Dorsolateral prefrontal cortex (tissue), 122 donors: ENCODE measurements at places on chromosomes 1 and 21.

- no peak for DNase-seq
These were observed 13.9 kb downstream of the COL9A2 start for GRCh38 chr1:40303051-40303771.

- no peak for DNase-seq
These were observed 3.5 kb downstream of the RGL1 start for GRCh38 chr1:183808296-183809027.

GRCh38 chr1:32884726-32885125, 1.6 kb upstream of the HPCA start:
- DNase-seq = no peak

DNA sequence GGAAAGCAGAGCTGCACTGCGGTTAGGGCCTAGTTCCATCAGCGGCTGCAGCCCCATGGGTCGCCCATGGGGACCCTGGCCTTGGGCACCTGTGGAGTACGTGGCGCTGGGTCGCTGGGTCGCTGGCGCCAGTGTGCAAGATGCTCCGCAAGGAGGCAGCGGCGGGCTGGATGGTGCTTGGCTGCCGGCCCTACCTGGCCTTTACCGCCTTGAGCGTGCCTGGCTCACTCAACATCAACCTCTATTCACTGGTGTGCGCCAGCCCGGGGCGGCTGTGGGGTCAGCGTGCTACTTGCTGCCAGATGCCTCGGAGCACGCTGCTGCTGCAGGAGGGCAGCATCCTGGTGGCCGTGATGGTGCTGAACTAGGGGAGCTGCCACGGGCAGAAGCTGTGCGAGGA, 85.1 kb upstream of the RHOU start:
- no peak for DNase-seq

- DNase-seq = no peak
These were observed 75.9 kb downstream of the NOS1AP start for GRCh38 chr1:162145280-162145965.

DNA sequence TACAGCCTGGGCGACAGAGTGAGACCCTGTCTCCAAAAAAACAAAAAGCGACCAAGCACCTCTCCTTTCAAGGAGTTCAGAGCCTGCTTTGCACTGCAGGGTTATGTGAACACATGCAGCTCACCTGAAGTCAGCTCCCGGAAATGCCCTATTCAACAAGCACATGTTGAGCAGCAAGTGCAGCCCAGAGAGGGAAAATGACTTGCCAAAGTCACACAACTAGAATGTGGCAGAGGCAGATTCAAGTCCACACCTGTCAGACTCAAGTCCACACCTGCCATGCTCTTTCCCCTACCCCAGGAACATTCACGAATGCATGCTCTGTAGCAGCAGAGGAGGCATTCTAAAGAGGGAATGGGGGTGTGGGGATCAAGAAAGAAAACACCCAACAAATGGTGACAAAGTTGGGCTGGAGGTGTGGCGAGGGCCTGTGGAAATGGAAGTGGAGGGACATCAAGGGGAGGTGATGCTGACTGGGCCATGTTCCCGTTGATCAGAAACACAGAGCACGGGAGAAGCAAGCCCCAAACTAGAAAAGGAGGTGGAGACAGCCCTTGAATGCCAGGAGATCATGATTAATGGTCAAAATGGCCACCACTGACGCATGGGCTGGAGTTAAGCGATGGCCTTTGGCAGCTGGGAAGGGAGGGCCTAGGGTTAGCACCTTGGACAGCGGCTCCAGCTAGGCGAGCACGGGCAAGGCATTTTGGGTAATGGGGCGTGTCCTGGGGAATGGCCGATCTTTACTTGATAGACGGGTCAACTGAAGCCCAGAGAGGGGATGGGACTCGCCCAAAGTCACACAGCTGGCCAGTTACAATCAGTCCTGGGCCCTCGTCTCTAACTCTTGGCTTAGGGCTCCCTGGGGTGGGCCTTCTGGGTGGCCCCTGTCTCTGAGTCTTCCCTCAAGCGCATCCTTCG, 21.5 kb downstream of the RAP1GAP start:
- no peak for DNase-seq

- DNase-seq = no peak
These were observed 353.6 kb upstream of the C1orf87 start for GRCh38 chr1:60427194-60427593.

- DNase-seq = no peak
These were observed 91.6 kb downstream of the KIF26B start for GRCh38 chr1:245246433-245246832.

DNA sequence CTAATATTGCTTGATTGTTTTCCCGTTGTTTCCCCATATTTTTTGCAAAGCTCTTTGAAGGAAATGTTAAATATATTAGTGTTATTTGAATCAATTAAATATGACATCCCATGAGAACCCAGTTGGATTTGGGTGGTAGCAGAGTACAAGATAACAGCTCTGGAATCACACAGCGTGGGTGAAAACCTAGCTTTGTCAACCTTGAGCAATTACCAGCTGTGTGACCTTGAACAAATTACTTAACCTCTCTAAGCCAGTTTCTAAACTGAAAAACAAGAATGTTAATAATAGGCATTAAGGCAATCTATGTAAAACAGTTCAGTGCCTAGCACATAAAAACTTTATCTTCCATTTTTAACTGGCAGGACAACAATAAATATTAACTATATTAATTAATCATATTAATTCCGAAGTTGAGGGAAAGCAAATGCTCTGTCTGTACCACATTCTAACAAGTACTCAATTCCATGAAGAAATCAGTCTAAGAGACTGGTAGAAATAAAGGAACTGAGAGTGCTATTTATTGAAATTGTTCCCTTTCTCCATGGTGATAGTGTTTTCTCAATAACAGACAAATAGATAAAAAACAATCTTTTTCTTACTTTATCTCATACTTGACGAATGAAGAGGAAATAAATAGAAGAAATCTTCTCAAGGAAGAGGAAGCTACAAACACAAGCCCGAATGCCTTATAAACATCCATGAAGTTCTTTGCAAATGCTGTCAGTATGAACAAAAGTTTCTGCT, 27.0 kb downstream of the DNASE2B start:
- no peak for DNase-seq

- DNase-seq = no peak
These were observed 643.3 kb downstream of the NPHP4 start for GRCh38 chr1:5348732-5349465.

GRCh38 chr21:39220150-39220549, 36.9 kb upstream of the PSMG1 start:
- no peak for DNase-seq

DNA sequence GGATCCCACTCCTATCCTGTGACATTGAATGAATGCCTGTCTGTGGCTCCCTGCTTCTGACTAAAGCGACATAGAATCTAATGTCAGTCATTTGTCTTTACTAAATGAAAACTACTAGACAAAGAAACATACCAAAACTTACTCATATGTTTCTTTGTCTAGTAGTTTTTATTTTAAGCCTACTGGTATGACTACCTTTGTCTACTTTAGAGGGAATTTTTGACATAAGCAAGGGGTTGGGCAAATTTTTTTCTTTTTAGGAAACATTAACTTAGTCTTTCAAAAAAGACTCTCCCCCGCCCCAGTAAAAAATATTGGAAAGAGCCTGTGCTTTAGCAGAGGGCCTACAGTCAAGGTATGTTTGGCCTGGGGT, 4.9 kb downstream of the NEK7 start:
- DNase-seq = no peak

DNA sequence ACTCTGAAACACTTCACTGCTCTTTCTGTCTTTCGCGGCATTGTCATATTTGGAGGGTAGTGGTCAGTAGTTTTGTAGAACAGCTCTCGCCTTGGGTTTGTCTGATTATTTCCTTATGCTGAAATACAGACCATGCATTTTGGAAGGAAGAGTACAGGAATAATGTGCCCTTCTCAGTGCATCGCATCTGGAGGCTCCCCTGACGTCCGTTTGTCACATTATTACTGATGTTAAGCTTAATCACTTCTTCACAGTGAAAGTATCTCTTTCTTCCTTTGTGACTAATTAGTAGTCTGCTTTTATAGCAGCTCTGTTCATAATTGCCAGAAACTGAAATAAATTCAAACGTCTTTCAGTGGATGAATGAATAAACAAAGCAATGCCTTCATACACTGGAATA, 85.7 kb upstream of the CXADR start:
- DNase-seq = no peak

- peak; percentile 34 for DNase-seq
These were observed 585 bp downstream of the NEGR1 start for GRCh38 chr1:72281637-72282270.

GRCh38 chr1:161953256-161953920, 70.3 kb downstream of the OLFML2B start:
- no peak for DNase-seq

DNA sequence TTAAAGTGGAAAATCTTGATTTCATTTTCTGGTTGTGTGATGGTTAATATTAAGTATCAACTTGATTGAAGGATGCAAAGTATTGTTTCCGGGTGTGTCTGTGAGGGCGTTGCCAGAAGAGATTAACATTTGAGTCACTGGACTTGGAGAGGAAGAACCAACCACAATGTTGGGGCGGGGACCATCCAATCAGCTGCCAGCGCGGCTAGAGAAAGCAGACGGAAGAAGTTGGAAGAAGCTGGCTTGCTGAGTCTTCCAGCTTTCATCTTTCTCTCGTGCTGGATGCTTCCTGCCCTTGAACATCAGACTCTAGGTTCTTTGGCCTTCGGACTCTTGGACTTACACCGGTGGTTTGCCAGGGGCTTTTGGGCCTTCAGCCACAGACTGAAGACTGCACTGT, 832.6 kb upstream of the TMPRSS15 start:
- DNase-seq = no peak

DNA sequence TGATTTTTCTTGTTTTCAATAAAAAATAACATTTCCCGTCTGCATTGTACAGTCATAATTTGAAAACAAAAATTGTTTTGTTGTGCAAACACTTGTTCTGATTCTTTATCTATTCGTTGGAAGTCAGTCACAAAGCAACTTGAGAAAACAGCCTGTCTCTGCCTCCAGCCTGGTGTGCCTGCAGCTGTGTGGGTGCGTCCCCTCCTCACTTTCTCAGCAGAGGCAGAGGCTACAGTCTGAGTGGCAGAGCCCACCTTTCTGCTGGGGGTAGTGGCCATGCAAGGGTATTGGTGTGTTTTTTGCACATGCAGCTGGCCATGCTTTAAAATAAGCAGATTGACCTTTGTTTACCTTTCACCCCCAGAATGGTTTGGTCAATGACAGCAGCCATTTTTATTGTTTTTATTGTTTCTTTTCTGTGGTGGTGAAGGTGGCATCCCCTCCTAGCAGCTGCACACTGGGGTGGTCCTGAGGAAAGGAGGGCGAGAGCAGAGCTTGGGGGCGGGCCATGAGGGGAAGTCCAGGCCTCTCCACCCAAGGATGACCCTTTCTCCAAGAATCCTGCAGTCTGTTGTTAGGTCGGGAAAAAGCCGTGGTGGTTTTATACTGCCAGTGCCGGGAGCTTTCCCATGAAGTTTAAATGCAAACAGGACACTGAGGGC, 159.6 kb downstream of the PCBP3 start:
- no peak for DNase-seq

- DNase-seq = no peak
These were observed 480 bp upstream of the MIS18A start for GRCh38 chr21:32279377-32279680.

GRCh38 chr1:56915960-56916359, 49.9 kb downstream of the C8B start:
- DNase-seq = no peak

GRCh38 chr21:34930971-34931370, 118.1 kb downstream of the RUNX1 start:
- no peak for DNase-seq

GRCh38 chr21:32347351-32347750, 45.5 kb downstream of the URB1 start:
- no peak for DNase-seq

GRCh38 chr1:201011616-201012015, 11.9 kb downstream of the KIF21B start:
- DNase-seq = no peak

DNA sequence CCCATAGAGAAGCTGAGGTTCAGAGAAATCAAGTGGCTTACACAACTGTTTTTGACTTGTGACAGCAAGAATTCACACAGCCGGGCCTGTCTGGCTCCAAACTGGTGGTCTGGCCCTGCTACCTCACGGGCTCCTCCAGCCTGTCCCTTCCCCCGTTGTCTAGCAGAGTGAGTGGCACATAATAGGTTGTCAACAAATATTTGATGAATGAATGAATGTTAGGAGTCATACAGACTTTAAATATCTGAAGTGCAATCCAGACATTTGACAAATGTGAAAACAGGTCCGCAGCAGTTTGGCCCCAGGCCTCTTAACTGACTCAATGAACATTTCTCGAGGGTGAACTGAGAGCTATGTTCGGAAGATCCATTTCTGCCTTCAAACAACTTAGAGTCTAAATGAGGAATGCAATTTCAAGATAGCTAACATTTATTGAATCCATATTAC, 1.1 kb upstream of the RHOC start:
- DNase-seq = no peak

DNA sequence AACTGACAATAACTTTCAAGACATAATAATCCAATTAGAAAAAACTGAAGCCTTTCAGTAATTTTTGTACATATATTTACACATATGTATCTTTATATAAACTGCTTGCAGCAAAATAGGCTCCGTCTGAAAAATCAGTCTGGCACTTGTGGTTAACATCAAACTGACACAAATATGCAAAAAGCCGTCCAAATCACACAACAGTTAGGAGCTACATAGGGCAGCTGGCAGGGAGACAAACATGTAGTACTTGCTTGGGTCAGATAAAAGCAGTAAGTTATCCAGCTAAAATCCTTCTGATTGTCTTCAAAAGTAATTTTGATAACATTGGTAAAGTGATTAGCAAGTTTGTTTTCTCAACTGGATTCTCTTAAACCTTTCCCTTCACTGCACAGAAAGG, 14.7 kb upstream of the GUCA2A start:
- no peak for DNase-seq

DNA sequence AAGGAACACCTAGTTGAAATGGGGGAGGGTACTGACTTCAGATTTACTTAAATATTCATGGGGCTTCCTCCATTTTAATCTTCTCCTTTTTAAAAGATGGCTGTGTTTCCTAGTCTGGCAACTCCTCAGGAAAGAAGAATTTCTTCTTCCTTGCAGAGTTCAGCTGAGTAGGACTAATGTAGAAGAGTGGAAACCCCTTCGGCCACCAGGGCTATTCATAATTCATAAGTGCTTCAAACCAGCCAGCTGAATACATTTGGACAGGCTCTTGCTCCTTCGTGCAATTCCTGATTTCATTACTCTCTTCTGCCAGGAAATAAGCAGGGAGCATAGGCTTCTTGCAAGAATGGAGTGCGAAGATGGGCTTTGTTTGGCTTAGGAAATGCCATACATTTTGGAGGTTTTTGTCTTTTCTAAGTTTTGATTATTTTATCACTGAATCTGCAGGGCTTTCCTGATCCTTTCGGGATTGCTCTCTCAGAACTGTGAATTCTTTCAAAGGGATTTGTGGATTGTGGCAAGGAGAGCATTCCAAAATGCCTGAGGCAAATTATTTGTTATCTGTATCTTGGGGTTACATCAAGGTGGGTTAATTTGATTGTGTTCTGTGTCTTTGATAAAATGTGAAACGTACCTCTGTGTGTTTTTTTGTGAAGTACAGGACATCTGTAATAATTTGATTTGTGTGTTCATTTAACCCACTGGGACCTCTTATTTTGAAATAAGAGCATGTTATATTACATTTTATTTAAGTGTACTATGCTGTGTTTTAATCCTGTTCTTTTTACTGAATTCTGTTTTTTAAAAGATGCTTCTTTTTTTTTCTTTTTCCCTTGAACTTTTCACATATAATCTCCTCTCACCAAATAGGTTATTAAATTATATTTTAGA, 179.4 kb upstream of the SGIP1 start:
- no peak for DNase-seq

GRCh38 chr1:28860332-28861073, 48.5 kb downstream of the OPRD1 start:
- DNase-seq = peak; percentile 54

- DNase-seq = no peak
These were observed 126.8 kb downstream of the PIK3R3 start for GRCh38 chr1:46005594-46005993.
